ENCODE measurements at places on chromosomes 7 and 10. TPM values are rescaled to one million over a fixed set of nuclear protein-coding genes. Genes with fewer than 3 reads are reported as not detected.

Gene LIPN
- total RNA-seq: not detected

Gene ZPBP
- not detected for total RNA-seq

Gene ARL3
- 8.5 TPM for total RNA-seq

Gene POLR3A
- total RNA-seq: 18.7 TPM

Gene LLCFC1
- total RNA-seq: not detected

Gene TRIP6
- 65.9 TPM for total RNA-seq

Gene HEPACAM2
- total RNA-seq: 0.45 TPM

Gene RBP3
- not detected for total RNA-seq

Gene CCDC201
- not detected for total RNA-seq

Gene PDLIM1
- 63.2 TPM for total RNA-seq

- no peak overlapping the region for H3K4me3 ChIP-seq
- H3K27me3 ChIP-seq: no peaks in the 10 kb centered on the region
- no peaks in the 10 kb centered on the region for H3K36me3 ChIP-seq
- DNase-seq: no peak
- no peak overlapping the region for H3K27ac ChIP-seq
Measured at GRCh38 chr7:5700391-5700985, 81.0 kb downstream of the RNF216 start.

GRCh38 chr7:81206667-81207360 lies 288.0 kb upstream of the SEMA3C start:
- H3K27me3 ChIP-seq: no peaks in the 10 kb centered on the region
- no peak overlapping the region for H3K27ac ChIP-seq
- no peak overlapping the region for H3K4me3 ChIP-seq
- DNase-seq: no peak
- H3K36me3 ChIP-seq: no peaks in the 10 kb centered on the region

DNA sequence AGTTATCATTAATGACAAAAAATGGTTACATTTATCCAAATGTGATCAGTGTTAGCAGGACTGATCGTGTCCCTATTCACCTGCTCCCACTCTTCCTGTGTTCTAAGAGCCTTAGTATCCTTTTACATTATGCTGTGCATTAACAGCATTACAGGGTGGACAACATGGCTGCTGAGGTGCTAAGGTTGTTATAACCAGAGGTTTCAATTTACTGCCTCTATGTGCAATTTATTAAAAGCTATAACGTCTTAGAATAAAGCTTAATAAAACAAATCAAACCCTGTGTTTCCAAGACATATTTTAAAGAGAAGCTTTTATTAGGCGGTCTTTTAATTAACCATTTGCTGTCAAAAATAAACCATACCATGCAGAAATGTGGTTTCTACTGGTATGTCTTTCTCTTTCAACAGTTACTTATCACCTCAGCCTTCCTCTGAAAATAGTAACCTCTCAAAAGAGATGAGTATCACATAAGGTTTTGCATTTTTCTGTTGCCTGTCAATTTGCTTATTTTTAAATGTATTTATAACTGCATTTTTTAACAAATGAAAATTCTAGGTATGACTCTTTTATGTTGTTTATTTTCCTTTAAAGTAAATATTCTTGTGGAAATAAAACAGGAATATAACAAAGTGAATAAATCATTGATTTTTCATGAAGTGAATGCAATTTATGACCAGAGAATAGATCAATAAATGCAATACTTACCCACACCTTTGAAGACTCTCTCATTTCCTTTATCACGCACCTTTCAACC lies 849.8 kb upstream of the SORCS1 start:
- no peak for DNase-seq
- no peaks in the 10 kb centered on the region for H3K27me3 ChIP-seq
- H3K27ac ChIP-seq: no peak overlapping the region

DNA sequence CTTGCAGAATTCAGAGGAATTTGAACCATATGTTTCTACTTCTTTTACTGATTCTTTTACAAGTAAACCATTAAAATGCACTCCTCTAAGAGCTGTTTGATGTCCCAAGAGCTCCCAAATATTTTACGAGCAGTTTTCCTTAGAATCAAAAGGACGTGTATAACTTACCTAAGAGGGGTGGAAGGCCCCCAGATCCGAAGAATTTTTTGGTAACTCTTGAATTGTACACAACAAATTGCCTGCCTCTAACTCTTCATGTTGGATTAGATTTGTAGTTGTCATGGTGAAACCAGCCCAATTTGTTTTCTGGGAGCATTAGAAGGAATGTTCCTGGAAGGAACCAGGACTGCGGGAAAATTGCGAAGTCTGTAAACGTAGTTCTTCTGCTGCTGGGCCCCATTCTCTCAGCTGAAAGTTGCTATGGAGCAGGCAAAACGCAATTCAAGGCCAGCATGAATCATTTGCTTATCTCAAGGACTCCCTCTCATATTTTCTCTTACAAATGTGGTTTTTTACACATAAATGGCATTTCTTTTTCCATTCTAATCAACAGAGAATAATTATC lies 124.8 kb upstream of the TMEM72 start:
- no peaks in the 10 kb centered on the region for H3K4me1 ChIP-seq
- H3K4me3 ChIP-seq: no peak overlapping the region
- no peaks in the 10 kb centered on the region for H3K27me3 ChIP-seq
- DNase-seq: no peak
- H3K27ac ChIP-seq: no peak overlapping the region

DNA sequence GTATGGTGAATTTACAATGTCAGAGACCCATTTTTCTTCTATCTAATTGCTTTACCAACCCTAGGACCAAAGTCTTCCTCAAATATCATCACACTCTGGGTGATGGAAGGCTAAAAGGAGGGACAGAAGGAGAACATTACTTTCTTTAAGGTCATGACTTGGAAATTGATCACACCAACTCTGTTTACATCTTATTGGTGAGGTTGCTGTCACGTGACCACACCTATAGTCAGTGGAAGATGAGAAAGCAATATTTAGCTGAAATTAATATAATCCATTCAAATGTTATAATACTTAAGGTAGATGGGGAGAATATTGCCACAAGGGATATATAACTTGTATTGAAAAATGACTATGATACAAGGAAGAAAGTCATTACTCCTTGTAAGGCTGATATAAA lies 183.6 kb upstream of the SMIM30 start:
- DNase-seq: no peak
- H3K4me1 ChIP-seq: no peaks in the 10 kb centered on the region
- H3K27ac ChIP-seq: no peak overlapping the region
- H3K4me3 ChIP-seq: no peak overlapping the region
- no peaks in the 10 kb centered on the region for H3K27me3 ChIP-seq

GRCh38 chr10:84607044-84607443 lies 278.7 kb downstream of the CCSER2 start:
- H3K4me3 ChIP-seq: no peak overlapping the region
- no peak for DNase-seq
- no peaks in the 10 kb centered on the region for H3K36me3 ChIP-seq
- H3K27me3 ChIP-seq: no peaks in the 10 kb centered on the region

- no peaks in the 10 kb centered on the region for H3K27me3 ChIP-seq
- H3K4me3 ChIP-seq: no peak overlapping the region
- peaks cover 4% of the 10 kb centered on the region for H3K4me1 ChIP-seq
- H3K27ac ChIP-seq: no peak overlapping the region
- H3K36me3 ChIP-seq: peaks cover 13% of the 10 kb centered on the region
Measured at GRCh38 chr7:73446682-73447081, 13.1 kb downstream of the FZD9 start.

DNA sequence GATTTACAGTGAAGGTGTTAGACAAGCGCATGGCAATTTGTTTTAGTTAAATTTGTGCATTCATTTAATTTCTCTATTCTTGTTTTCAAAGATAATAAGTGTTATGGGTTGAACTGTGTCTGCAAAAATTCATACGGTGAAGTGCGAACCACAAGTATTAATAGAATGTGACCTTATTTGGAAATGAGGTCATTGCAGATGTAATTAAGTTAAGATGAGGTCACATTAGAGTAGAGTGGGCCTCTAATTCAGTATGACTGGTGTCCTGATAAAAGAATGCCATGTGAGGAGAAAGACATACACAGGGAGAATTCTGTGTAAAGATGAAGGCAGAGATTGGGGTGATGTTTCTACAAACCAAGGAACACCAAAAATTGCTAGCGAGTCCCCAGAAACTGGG lies 158.8 kb upstream of the SEMA3E start:
- DNase-seq: no peak
- H3K4me3 ChIP-seq: no peak overlapping the region
- H3K4me1 ChIP-seq: no peaks in the 10 kb centered on the region

DNA sequence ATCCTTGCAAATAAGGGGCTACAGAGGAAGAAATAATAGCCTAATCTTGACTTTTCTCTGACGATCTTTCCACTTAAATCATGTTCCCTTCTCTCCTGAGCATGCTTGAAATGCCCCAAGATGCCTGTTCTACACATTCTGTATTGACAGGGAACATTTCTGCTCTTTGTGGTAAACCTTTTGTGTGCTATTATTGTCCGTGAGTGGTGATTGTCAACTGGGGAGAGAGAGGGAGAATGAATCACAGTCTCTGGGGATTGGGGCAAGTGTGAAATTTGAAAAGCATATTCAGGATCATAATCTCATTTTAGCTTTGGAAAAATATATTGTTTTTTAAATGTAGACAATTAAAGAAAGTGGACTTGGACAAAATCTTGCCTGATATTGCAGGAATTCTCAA lies 20.6 kb downstream of the UBTD1 start:
- no peaks in the 10 kb centered on the region for H3K27me3 ChIP-seq
- no peaks in the 10 kb centered on the region for H3K36me3 ChIP-seq
- DNase-seq: no peak
- H3K4me3 ChIP-seq: no peak overlapping the region

DNA sequence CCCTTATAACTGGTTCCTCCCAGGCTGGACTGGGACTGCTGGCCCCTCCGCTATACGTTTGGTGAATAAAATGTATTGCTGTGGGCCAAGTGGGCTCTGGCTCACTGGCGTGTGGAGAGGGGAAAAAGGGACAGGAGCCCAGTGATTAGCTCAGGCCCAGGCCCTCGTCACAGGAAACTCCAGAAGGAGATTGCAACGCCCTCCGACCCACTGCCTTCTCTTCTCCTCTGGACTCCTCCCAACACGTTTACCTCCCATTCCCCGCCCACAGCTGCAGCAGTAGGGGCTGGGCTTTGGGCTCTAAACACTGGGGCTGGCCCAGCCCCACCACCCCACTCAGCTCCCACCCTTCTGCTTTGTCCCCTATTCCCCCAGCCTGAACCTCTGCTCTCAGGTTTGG lies 173.9 kb downstream of the NEURL1 start:
- H3K36me3 ChIP-seq: no peaks in the 10 kb centered on the region
- no peak overlapping the region for H3K4me3 ChIP-seq

DNA sequence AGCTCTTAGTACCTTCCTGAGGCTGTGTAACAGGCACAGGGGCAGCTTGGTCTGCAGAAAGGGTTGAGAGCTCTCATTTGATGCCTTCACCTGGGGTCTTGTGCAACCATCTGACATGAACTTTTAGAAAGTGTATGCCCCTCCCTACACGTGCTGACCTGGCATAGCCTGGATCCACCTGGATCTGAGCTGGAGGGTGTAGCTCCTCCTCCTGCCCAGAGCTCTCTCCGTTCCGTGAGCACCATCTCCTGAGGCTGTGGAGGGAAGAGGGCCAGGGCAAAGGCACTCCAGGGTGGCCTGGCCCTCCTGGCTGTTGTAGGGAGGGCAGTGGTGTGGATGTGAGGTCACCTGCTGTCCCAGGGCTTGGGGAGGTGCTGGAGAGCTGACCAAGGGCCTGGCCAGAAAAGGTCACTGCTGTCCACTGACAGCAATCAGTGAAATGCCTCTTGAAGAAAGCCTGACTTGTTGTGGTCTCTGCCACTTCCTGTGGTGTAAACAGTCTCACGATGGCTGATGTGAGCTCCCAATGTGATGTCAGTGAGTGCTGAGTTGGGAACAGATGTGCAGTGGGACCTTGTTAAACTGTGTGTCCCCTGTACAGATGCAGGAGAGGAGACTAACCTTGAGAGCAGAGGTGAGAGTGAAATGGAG lies 23.0 kb downstream of the AMZ1 start:
- H3K27me3 ChIP-seq: no peaks in the 10 kb centered on the region
- no peak overlapping the region for H3K27ac ChIP-seq
- DNase-seq: no peak
- H3K36me3 ChIP-seq: no peaks in the 10 kb centered on the region

- no peak overlapping the region for H3K27ac ChIP-seq
- no peak for DNase-seq
- H3K27me3 ChIP-seq: no peaks in the 10 kb centered on the region
- H3K36me3 ChIP-seq: no peaks in the 10 kb centered on the region
Measured at GRCh38 chr10:14328881-14329672, 1.6 kb downstream of the FRMD4A start.

DNA sequence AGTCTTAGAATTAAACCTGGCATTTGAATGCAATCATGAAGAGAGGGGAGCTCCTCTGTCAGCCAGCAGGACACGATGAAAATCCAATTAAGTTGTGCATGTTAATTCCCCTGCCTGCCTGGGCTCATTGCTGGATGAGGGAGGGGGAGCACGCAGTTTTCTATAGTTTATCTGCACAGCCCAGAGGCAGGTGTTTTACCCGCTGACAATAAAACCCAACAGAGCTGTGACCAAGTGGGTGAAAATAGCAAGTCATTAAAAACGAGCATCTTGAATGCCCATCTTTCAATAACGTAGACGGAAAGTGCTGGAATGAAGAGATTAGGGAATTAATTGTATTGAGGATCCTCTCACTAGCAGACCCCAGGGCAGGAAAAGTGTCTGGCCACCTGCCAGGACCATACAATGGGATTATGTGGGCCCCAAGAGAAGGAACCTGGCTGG lies 100.1 kb upstream of the FAM20C start:
- no peaks in the 10 kb centered on the region for H3K4me1 ChIP-seq
- H3K27me3 ChIP-seq: no peaks in the 10 kb centered on the region
- no peak overlapping the region for H3K27ac ChIP-seq
- DNase-seq: no peak

GRCh38 chr10:124033887-124034218 lies 59.5 kb downstream of the CHST15 start:
- no peaks in the 10 kb centered on the region for H3K4me1 ChIP-seq
- no peaks in the 10 kb centered on the region for H3K27me3 ChIP-seq
- no peak for DNase-seq
- H3K27ac ChIP-seq: peak overlapping the region; percentile 29

Data from prostate gland (tissue), 2 donors.